ENCODE measurements at places on chromosomes 7 and 10. TPM values are rescaled to one million over a fixed set of nuclear protein-coding genes. Genes with fewer than 3 reads are reported as not detected.
A peak's percentile ranks its signal among the peaks of the same experiment; 100 is the strongest.

DNA sequence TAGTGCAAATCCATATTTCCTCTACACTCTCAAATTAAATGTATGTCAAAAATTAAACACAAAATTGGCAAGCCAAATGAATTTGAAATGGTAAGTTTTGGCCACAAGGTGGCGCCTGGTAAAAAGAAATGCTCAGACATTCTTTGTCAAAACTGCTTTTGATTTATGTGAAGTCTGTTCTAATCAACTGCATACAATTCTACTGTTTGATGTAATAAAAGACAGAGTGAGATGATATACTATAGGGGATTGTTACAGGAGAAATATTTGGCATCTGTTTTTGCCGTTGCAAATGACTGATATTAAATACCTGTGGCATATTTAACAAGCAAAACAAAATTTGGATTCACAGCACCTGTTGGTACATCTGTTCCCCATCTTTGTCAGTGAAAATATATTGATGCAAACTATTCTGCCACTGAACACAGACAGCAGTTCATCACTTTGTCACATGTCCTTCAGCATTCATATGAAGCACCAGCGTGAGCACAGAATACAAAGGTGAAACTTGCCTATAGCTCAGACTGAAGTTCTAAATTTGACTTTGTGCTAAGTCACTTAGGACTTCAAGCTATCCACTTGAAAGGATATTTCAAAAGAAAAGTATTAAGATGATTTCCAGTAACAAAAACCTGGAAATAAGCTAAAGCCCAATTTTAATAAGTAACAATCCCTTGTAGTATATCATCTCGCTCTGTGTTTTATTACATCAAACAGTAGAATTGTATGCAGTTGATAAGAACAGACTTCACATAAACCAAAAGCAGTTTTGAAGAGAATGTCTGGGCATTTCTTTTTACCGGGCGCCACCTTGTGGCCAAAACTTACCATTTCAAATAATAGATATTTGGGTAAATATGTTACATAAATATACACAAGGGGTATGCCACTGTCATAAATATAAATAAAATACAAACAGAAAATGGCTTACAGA, 10.2 kb upstream of the CH25H start:
- DNase-seq = peak; percentile 73

DNA sequence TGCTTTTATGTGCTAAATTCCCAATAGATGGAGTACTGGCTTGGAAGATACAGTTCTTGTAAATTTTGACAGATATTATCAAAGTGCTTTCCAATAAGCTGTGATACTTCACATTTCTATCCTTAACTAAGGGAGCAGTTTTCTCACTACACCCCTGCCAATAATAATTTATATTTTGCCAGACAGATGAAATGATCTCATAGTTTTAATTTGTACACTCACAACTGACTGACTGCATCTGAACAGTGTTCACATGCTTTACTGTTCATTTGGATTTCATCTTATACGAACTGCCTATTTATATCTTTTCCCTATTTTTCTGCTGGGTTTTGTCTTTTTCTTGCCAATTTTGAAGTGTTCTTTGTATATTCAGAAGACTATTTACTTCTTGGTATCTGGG, 96.0 kb downstream of the BRAF start:
- DNase-seq = no peak

- no peak for DNase-seq
These were observed 91.1 kb upstream of the PRSS58 start for GRCh38 chr7:142348921-142349405.

- DNase-seq = no peak
These were observed 29.6 kb upstream of the ZNF488 start for GRCh38 chr10:47413531-47414226.

GRCh38 chr7:128104108-128104742, 73.0 kb upstream of the LRRC4 start:
- no peak for DNase-seq

GRCh38 chr10:60293581-60294175, 96.0 kb downstream of the ANK3 start:
- DNase-seq = no peak

DNA sequence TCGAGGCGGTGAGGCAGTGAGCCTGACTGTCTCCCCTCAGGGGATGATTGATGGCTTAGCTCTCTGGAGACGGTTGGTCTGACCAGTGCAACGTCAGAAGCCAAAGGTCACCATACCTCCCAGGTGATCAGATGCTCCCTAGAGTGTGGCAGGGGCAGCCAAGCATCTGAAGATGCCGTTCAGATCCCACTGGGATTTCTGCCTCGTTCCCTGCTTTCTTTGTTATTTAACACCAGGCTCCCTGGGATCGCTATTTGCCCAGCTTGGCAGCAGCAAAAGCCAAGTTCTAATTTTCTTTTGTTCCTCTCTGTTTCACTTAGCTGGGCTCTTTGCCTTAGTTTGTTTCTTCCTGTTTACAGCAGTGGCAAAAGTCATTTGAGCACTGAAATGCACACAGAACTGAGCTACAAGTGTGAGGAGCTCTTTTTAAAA, 53.5 kb upstream of the SVIL start:
- no peak for DNase-seq

DNA sequence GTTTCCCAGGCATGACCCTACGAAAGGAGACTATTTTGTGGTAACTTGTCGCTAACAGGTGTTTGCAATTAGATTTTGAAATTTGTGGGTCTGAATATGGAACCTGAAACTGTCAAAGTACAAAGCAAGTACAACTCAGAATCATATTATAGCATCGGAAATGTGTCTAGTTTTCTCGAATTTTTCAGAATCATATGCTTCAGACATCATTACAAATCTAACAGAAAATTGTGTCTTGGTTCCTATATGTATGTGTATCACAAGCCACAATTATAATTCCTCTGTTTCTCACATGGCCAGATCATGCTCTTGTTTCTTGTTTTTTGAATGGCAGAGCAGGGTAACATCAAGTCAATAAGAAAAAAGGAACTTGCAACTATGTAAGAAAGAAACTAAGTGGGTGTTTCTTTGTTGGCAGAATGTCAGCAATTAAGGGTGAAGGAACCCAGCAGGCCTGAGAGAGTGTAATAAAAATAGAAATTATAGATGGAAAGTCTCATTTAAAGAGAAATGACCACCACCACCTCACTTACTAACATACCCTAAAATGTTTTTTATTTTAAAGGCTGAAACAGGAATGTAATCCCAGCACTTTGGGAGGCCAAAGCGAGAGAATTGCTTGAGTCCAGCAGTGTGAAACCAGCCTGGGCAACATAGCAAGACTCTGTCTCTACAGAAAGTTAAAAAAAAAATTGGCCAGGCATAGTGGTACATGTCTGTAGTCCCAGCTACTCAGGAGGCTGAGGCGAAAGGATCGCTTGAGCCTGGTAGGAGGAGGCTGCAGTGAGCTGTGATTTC, 51.3 kb downstream of the PRTFDC1 start:
- no peak for DNase-seq

GRCh38 chr7:144720710-144721109, 115.1 kb downstream of the TPK1 start:
- no peak for DNase-seq

DNA sequence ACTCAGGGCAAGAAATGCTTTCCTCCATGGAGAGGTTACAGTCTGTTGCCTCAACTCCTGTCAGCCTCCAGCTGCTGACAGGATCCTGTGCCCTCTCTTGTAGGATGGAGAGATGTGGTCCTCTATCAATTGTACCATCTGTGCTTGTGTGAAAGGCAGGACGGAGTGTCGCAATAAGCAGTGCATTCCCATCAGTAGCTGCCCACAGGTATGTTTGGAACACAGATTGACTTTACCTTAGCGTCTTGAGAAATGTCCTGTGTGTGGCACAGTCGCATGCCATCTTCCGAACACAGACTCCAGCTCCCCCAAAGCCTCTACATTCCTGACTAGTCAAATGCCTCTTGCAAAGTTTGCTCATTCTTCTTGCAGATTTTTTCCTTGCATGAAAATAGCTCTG, 152.6 kb downstream of the BMPER start:
- no peak for DNase-seq

CHN2 gene
- 24.7 TPM for total RNA-seq

ZNF488 gene
- total RNA-seq = 1.8 TPM

FFAR4 gene
- 6.1 TPM for total RNA-seq

ACSM6 gene
- not detected for total RNA-seq

DNA sequence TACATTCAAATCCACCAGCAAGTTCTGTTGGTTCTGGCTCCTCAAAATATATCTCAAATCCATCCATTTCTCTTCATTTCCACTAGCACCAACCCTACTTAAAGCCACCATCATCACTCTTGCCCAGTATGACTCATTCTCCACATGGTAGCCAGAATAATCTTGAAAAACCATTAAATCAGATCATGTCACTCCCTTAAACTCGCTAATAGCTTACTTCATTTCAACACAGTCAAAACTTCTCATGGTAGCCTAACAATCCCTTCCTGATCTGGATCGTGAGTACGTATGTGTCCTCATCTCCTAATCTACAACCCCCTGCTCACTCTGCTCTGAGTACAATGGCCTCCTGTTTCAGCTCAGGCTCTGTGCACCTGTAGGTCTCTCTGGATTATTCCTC, 8.7 kb downstream of the EPC1 start:
- DNase-seq = no peak

GRCh38 chr10:113922787-113923570, 68.5 kb downstream of the NHLRC2 start:
- DNase-seq = no peak

DNA sequence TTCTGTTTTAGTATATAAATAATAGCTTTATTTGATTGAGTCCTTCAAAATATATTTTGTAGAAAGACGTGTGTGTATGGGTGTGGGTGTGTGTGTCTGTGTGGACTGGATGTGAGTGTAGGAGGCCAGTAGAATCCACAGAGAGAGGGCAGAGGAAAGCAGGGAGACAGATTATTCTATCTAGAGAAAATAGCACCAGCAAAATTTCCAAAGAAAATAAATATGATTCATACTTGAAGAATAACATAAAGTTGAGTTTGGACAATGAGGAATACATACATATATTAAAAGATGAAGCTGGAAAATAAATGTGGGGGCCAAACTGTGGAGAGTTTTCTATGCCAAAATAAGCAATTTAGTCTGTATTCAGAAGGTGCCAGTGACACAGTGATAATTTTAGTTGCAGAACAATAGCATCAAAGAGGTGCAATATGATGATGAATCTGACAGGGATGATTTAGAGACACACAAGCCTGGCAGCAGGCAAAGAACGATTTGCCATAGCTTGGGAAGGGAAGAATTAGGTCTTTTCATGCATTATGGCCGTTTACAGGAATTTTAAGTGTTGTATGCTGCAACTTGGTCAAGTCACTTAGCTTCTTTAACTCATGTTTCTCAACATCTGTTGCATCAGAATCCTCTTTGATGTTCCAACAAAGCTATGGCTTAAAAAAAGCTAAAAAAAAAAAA, 121.3 kb downstream of the SEMA3A start:
- no peak for DNase-seq

DNA sequence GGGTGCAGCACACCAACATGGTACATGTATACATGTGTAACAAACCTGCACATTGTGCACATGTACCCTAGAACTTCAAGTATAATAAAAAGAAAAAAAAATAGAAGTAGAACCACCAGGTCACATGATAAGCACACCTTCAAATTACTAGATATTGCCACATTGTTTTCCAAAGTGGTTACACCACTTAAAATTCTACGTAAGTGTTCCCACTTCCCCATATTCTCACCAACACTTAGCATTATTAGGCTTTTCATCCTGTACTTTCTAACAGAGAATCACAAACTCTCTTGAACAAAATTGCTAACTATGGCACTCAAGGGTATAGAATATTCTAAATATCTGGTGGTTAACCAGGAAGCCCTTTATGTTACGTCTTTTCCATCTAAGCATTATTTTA, 22.6 kb downstream of the SH3PXD2A start:
- DNase-seq = no peak

All from mucosa of gallbladder (tissue), 1 donor.